RCC 7860 (cell line): ENCODE measurements at places on chromosomes 13 and 19.

DNA sequence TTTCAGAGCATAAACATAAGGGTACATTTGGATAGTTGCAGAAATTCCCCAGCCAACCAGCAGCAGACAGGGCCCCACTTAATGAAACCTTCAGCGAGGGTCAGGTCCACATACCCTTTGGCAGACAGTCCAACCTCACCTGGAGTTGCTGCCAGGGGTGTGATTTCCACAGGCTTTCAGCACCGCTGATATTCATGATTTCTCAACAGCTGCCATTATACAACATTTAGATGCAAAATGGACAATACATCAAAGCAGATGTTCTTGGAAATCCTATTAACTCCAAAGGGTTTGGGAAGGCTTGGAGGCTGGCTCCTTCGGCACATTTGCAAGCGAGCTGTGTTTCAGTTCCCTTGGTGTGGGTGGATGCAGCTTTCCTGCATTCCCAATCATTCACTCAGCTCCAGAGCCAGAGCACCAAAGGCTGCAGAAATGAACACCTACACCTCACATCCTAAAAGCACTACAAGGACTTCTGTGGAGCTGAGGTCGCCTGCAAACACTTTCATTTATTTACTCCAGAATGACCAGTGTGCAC is 147.2 kb upstream of the VSTM2B start:
- no peak for DNase-seq

DNA sequence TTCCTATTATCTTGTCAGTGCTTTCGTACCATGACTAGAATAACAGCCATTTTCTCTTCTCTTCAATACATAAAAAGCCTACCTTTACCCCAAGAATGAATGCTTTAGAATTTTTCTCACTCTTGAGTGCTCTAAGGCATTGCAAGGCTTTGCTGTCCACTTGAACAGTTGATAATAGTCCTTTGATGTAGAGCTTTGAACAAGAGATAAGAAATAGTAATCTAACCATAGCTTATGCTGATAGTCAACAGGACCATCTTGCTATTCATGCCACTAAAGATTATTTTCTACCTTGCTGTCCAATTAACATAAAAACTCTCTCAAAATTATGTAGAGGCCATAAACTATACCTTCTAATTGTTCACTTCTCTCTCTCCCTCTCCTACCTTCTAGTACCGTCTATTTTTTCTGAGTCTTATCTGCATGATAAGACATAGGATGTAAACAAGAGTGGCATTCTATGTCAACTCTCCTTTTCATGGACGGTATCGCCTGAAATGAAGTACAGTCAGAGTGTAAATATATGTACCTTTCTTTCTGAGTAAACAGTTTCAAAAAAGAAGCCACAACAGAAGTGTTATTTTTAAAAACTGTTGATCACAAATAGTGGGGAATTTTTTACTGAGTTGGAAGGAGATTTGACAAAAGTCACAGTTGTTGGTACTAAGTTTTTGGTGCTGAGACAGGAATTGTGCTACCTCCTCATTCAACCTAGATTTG is 297.9 kb downstream of the NDFIP2 start:
- no peak for DNase-seq

DNA sequence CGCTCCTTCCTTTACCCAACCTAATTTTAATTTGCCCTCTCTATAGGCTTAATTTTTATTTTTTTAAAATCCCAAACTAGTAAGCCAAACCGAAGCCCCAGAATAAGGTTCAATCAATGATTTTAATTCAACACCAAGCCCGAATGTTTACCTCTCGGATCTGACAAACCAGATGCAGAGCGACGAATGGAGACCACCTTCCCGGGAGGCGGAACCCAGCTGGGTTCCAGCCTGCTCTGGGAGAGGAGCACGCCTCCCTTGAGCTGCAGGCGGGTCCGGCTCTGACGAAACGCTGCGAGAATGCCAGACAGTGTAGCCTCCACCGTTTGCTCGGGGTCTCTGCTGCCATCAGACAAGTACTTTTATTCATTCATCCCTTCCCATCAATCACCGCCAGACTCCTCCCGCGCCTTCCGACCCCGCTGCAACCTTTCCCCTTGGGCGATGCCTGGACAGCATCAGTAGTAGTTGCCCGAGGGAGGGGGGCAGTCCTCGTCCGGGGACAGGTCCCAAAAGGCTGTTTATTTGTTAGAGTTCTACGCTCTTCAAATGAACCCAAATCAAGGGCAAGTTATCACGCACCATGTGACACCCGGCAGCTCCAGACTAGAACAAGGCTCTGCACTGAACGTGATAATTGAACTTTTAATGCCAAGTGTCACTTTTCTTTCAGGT is 752 bp upstream of the EDNRB start:
- no peak for DNase-seq

GRCh38 chr13:99686944-99687411 is 185.7 kb downstream of the TM9SF2 start:
- DNase-seq, result no peak

DNA sequence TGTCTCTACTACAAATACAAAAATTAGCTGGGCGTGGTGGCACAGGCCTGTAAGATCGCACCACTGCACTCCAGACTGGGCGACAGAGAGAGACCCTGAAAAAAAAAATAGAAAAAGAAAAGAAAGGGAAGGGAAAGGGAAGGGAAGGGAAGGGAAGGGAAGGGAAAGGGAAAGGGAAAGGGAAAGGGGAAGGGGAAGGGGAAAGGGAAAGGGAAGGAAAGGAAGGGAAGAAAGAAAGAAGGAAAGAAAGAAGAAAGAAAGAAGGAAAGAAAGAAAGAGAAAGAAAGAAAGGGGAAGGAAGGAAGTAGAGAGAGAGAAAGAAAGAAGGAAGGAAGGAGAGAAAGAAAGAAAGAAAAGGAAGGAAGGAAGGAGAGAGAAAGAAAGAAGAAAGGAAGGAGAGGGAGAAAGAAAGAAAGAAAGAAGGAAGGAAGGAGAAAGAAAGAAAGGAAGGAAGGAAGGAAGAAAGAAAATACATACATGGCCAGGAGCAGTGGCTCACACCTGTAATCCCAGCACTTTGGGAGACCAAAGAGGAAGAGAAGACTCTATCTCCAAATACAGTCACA is 8.1 kb upstream of the SYDE1 start:
- DNase-seq, result no peak

GRCh38 chr13:20969182-20969581 is 66.6 kb upstream of the XPO4 start:
- peak; percentile 61 for DNase-seq

DNA sequence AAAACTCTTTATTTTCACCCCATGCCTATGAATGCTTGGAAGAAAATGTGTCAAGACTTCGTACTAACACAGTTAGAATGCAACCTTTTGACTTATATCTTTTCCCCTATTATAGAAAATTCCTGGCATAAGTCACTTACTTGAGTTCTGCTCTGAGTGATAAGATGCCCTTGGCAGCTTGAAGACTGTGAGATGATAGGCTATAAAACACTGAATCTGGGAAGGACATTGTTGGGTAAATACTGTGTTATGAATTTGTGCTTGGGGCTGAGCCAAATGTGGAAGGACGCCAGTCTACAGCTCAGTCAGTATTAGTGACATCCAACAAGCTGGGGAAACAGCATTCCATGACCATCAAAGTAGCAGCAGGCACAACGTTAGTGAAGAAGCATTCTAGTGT is 368.0 kb upstream of the SGCG start:
- DNase-seq, result no peak

- DNase-seq, result no peak
Measured at GRCh38 chr13:90613076-90613795, 734.3 kb upstream of the MIR17HG start.

- DNase-seq, result peak; percentile 40
Measured at GRCh38 chr19:34639491-34640085, 37.4 kb downstream of the SCGB2B2 start.

DNA sequence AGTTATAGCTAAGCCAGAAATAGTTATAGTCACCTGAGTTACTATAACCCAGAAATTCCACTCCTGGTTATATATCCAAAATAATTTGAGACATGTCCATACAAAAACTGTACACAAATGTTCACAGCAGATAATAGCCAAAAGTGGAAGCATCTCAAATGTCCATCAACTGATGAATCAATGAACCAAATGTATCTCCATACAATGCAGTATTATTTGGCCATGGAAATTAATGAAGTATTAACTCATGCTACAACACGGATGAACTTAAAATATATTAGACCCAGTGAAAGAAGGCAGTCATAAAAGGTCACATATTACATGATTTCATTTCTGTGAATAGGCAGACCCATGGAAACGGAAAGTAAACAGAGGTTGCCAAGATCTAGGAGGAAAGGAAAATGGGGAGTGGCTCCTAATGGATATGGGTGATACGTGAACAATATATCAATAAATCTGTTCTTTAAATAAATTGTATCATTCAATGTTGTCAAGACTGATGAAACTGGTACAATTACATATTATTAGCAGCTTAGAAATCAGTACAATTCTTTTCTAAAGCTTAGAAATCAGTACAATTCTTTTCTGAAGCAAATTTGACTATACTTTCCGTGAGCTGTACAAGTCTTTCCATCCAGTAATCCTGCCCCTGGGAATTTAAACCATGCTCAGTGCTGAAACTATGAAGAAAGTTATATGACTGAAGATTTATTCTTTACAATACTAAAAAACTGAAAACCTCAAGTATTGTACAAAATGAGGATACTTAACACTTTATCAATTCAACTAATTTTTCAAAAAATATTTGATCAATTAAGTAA is 47.0 kb upstream of the DIAPH3 start:
- DNase-seq, result no peak

DNA sequence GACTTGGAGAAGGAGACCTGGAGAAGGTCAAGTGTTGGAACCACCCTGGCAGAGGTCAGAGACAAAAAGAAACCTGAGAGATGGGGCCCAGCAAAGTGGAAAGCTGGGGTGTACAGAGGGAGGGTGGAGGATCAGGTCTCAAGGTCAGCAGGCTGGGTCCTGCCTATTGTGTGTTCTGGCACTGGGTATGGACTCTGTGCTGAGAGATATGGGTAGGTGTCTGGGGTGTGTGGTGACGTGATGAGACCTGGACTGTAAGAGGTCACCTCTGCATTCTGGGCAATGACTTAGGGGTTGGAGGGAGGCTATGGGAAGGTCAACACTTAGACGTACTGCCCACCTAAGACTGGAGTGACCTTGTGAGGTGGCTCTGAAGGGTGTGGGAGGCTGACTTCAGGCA is 88.1 kb downstream of the SCGB2B2 start:
- no peak for DNase-seq

GRCh38 chr13:31022928-31023530 is 90.6 kb downstream of the TEX26 start:
- DNase-seq, result no peak

GRCh38 chr13:99871249-99871898 is 100.2 kb downstream of the ZIC5 start:
- no peak for DNase-seq

- no peak for DNase-seq
Measured at GRCh38 chr19:17467471-17468301, 2.6 kb upstream of the SLC27A1 start.

GRCh38 chr13:110409581-110409992 is 102.5 kb downstream of the COL4A2 start:
- peak; percentile 87 for DNase-seq

DNA sequence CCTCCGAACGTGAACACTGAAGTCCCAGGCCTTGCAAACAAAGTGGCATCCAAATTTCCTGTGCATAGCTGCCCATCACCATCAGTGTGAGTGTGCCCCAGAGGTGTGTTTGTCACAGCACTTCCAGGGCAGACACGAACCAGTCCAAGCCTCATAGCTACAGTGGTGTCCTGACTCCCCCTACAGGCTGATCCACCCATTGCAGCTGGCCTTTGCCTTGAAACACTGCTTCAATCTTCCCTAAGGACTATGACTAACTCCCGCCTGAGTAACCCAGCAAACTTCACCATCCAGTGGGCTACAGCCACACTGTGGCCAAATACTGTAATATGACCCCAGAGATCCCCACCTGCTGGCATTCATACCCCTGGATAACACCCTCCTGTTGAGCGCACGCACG is 3.9 kb downstream of the ZNF266 start:
- DNase-seq, result no peak

GRCh38 chr13:51773515-51773914 is 30.4 kb downstream of the DHRS12 start:
- DNase-seq, result no peak

DNA sequence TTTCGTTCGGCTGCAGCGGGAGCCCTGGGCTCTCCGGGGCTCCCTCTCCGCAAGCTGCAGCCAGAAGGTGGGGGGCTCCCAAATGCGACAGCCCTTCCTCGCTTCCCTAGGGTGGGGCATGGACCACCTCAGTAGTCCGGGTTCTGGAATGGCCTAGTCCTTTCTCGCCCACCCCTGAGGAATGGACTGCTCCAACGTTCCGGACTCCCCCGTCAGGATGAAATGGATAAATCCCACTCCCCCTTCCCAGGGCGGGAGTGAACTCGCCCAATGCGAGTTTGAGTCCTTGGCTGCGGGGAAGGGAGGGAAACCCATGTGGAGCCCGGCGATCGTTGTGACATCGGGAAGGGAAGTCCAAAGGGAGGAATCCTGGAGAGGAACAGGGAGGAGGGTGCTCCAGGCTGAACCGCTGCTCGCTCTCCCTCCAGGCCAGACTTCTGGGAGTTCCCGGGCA is 5.5 kb downstream of the HRC start:
- DNase-seq, result peak; percentile 38

GRCh38 chr19:29812881-29813275 is 1.1 kb downstream of the CCNE1 start:
- no peak for DNase-seq

DNA sequence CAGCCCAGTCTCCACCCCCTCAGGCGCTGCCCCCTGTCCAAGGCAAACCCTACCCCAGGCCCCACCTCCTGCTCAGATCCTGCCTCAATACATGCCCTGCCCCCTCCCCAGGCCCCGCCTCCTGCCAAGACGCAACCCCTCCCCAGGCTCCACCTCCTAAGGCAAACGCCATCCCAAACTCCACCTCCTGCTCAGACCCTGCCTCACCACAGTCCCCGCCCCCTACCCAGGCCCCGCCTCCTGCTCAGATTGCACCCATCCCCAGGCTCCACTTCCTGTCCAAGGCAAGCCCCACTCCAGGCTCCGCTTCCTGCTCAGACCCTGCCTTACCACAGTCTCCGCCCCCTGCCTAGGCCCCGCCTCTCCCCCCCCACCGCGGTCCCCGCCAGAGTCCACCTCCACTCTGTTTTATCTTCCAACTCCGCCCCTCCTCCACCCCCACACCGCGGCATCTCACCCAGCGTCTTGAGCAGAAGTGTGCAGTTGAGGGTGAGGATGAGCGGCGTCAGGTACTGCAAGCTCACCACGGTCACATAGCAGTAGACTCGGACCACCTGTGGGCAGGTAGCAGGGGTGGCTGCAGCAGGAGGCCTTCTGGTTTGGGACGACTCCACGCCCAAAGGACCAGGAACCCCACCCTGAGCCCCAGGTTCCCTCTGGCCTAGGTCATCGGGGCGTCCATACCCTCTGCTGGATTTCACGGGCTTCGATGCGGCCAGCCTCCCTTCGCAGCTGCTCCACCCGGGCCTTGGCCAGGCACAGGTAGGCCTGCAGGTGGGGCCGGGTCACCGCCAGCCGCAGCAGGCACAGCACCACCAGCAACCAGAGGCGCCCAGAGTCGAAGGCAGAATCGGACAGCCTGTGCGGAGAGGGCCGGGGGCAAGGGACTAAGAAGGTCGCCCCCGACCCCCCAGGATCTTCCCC is 17.7 kb downstream of the TMEM161A start:
- DNase-seq, result no peak
